T-helper 2 cell (primary cell): ENCODE measurements at places on chromosomes 2 and 18.

GRCh38 chr2:62501794-62502500, 4.0 kb downstream of the TMEM17 start:
- no peak for DNase-seq

DNA sequence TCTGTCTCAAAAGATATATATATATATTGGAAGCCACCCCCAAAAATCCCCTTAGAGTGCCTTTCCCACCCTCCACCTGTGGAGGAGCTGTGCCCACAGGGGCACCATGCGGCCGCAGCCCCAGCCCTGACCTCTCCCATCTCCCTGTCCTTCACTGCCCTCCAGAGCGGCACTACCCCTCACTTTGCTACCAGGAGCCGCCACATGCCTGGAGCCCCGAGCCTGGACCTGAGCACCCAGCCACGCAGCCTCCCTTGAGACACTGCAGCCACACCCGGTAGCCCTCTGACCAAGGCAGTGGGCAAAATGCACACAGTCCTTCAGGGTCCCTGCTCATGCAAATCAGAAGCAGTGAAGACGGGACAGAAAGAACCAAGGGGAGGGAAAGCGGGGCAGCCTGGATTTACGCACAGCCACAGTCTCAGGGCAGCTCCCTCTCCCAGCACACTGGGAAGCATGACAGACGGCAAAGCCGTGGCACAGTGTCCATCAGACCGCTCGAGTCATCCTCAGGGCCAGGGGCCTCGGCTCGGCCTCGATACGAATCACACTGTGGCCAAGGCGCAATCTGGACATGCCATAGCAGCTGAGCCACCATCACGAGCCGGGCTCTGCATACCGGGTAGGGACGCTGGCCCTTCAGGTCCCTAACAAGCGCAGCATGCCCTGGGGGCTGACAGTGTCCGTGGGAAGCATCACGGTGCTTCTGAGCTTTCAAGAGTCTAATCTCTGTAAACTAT, 10.1 kb downstream of the HDAC4 start:
- no peak for DNase-seq

DNA sequence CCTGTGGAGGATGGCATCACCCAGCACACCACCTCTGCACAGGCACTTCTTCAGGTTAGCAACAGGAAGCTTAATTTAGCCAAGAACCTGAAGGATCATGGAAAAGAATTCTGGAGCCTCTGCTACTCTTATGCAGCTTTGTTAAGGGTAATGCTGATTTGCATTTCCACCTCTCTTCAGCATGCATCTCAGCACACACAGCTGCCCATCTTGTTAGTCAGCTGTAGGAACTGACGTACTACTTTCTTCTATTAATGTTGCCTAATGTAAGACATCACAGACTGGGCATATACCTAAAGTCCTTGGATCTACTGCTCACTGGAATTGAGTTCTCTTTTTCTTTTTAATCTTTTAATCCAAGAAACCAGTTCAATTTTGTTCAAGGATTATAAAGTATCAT, 181.0 kb downstream of the SPP2 start:
- DNase-seq, result no peak

DNA sequence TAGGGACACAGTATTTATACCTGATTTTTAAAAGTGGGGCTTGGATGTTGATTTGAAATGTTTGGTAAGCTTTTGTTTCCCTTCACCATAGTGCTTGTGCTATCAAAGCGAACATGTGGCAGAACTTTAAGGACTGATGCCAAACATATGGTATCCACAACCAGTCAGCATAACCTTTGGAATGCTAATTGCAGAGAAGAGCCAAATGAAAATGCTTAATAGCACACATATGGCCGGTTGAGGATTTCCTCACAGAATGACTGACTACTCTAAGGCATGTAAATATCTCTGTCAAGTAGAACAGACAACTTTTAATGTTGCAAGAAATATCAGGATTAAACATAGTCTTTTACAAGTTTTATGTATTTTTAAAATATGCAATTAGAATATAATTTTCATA, 120.9 kb upstream of the COL3A1 start:
- DNase-seq, result no peak

- DNase-seq, result no peak
Observed at GRCh38 chr2:189581354-189582139, 961 bp upstream of the SLC40A1 start.

GRCh38 chr18:7601936-7602335, 34.8 kb downstream of the PTPRM start:
- no peak for DNase-seq

GRCh38 chr2:236334122-236334876, 70.1 kb upstream of the ASB18 start:
- no peak for DNase-seq
